ENCODE measurements at places on chromosomes 4 and X. TPM values are rescaled to one million over a fixed set of nuclear protein-coding genes. Genes with fewer than 3 reads are reported as not detected.

Gene INTU
- 4.6 TPM for total RNA-seq

Gene ABCG2
- total RNA-seq: 40.2 TPM

Gene PAGE1
- total RNA-seq: not detected

Gene FAM236A
- total RNA-seq: not detected

Gene CRLF2
- total RNA-seq: not detected

Gene MSX1
- total RNA-seq: 5.4 TPM

Gene BST1
- 49.3 TPM for total RNA-seq

Gene TBCK
- 34.0 TPM for total RNA-seq

Gene NHSL2
- 54.9 TPM for total RNA-seq

Gene KCND1
- total RNA-seq: 0.19 TPM

Gene TRPC3
- not detected for total RNA-seq

Gene PABPC1L2A
- not detected for total RNA-seq

Gene ARSJ
- 51.1 TPM for total RNA-seq

Gene SLC10A3
- total RNA-seq: 33.6 TPM

Gene ESX1
- 0.29 TPM for total RNA-seq

Gene SPATA18
- 9.6 TPM for total RNA-seq

Gene MSANTD1
- 1.1 TPM for total RNA-seq

Gene PDGFRA
- total RNA-seq: 1.2 TPM

Gene SPANXN4
- total RNA-seq: not detected

Gene EREG
- not detected for total RNA-seq

Gene ATP1B4
- total RNA-seq: not detected

Gene ZNF280C
- total RNA-seq: 10.3 TPM

Gene ZFP92
- total RNA-seq: 0.57 TPM

Gene CXCL3
- 0.33 TPM for total RNA-seq

Gene P2RY10
- total RNA-seq: not detected

Gene ARHGAP36
- total RNA-seq: 0.10 TPM

Gene TLR6
- 2.3 TPM for total RNA-seq

Gene MGARP
- 2.8 TPM for total RNA-seq

Gene PLA2G12A
- total RNA-seq: 8.8 TPM

Gene HS3ST1
- 1.3 TPM for total RNA-seq

Gene PGAM4
- total RNA-seq: not detected

Gene MAGEA9B
- total RNA-seq: not detected

Gene SRPK3
- total RNA-seq: not detected

Gene XAGE1A
- not detected for total RNA-seq

Gene GLRA2
- total RNA-seq: not detected

Gene TEX13D
- not detected for total RNA-seq

Gene GPAT3
- 6.7 TPM for total RNA-seq

Gene NOP14
- total RNA-seq: 46.0 TPM

Gene GPC4
- total RNA-seq: 0.10 TPM

Gene TNIP3
- not detected for total RNA-seq

Gene ARMCX4
- 5.7 TPM for total RNA-seq

Gene CFAP47
- not detected for total RNA-seq

Data from vein endothelial cell (primary cell).